ENCODE measurements at places on chromosomes 3 and 15.

DNA sequence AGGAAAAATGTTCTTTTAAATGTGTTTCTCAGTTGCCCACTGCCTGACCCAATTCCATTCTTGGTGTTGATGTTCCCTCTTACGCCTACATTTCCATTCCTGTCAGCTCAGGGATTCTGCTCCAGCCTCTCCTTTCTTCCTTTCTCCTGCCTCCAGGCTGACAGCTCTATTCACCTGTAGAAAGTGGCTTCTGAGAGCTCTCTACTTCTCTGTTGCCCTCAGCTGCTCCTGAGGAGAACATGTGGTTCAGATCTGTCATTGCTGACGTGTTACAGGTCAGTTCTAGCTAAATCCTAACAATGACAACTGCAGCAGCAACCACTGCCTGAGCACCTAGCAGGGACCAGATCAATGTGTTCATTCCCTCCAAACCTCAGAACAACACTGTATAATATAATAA, 144.9 kb upstream of the PLAAT1 start:
- DNase-seq = no peak

GRCh38 chr3:46298871-46299607, 54.9 kb upstream of the CCR2 start:
- no peak for DNase-seq

GRCh38 chr3:79661896-79662295, 105.9 kb downstream of the ROBO1 start:
- DNase-seq = no peak

- no peak for DNase-seq
Observed at GRCh38 chr3:84755860-84756259, 202.9 kb upstream of the CADM2 start.

DNA sequence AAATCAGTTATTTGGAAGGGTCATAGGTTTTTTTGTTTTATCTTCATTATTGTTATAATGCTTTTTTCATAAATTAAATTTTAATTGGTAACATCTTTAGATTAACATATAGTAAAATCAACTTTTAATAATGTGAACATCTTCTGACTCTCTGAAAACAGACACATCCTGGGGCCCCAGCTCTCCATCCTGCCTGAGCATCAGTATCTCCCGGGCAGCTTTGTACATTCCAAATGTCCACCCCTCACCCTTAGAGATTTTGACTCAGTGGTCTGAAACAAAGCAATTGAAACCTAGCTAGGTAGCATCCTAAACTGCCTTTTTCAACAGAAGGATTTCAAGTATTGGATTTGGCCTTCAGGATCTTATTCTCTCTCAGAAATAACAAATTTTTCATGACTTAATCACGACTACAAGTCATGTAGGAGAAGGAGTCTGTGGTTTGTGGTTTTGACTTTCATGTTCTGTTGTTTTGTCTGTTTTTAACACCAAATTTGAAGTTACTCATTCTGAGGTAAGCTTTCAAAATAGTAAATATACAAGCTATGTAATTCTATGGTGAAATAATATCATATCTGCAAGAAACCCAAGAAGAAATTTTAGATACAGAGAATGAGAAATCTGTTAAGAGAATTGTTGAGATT, 147.3 kb upstream of the UBE2E2 start:
- peak; percentile 78 for DNase-seq

DNA sequence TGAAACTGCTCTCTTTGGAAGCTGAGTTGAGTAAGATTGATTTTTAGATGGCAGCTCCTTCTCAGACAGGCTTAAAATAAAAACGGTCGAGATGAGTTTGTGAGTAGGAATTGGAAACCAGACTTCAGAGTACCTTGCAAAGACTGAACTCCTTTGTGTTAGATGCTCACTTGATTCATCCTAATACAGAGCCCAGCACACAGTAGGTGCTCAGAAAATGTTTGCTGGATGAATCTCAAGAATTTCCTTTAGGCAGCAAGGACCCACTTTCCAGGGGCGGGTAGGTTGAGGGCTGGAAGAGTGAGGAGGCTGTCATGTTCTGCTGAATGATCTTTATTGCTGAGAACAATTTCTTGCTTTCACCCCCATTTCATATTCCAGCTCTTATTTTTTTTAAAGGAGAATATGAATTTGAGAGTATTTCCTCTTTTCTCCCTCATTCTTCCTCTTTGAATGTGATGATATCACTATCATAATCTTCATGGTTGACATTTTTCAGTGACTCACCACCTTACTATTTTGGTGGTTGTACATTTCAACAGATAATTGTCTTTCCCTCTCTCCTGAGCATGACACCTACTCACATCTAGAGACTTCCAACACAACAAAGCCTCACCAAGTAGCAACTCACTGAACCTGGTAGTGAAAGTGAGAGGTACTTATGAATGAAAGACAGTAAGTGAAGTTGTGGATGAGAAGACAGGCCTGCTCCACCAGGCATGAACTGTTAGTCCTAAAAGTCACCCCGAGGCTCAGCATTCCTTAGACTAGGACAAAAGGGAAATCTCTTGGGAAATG, 113.3 kb downstream of the PDCD6IP start:
- DNase-seq = peak; percentile 81

GRCh38 chr3:114294940-114295480, 1.2 kb downstream of the TIGIT start:
- no peak for DNase-seq

GRCh38 chr3:39383881-39384664, 903 bp downstream of the SLC25A38 start:
- DNase-seq = peak; percentile 93

- DNase-seq = no peak
Observed at GRCh38 chr15:60752973-60753720, 274.2 kb upstream of the ICE2 start.

- DNase-seq = no peak
Observed at GRCh38 chr3:31223278-31223677, 309.4 kb upstream of the STT3B start.

Data from EL (cell line).